ENCODE measurements at places on chromosomes 2 and 18.

DNA sequence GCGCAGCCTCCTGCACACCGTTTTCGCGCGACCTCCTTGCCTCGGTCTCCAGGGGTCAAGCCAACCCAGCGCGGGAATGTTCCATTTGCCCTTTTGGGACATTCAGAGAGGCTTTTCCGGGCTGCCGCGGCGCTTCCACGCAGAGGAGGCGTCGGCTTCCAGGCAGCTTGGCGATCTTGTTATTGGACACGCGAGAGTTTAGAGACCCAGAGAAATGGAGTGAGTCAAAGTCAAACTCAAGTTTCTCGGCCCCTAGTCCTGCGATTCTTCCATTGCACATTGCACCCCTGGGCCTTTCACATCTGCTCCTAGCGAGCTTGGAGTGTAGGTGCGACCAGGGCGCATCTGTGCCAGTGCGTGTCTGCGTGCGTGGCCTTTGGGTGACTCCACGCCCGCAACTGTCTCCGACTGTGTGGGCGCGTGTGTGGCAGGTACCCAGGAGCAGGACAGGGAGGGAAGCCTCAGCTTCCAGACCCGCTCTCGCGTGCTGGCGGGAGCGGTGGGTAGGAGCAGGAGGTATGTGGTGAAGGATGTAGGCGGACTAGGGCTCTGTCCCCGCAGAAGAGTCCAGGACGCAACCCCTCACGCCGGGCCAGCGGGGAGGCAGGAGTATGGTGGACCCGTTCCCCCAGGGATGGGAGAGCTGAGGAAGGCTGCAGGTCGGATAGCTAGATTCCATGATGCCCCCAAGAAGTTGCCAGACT lies 13.5 kb downstream of the SIX3 start:
- no peak for DNase-seq

DNA sequence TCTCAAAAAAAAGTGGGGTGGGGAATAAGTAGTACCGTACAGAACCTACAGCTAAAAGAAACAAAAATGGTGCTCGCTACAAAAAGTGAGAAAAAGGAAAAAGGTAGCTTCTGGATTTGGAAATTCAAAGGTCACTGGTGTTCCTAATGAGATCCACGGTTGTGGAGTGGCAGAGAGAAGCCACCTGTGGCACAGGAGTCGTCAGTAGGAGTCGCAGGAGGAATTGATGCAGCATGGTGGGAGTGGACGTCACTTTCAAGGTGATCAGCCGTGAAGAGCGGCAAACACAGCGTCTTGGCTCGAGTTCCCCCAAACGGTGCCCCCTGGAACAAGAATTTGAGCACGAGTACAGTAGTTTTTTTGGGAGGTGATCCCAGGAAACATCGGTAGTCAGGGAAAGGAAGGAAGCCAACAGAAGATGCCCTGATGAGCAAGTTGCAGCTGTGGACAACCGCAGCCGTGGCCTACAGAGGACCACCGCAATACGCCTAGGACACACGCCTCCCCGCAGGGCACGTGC lies 1.4 kb upstream of the TTL start:
- DNase-seq: no peak

DNA sequence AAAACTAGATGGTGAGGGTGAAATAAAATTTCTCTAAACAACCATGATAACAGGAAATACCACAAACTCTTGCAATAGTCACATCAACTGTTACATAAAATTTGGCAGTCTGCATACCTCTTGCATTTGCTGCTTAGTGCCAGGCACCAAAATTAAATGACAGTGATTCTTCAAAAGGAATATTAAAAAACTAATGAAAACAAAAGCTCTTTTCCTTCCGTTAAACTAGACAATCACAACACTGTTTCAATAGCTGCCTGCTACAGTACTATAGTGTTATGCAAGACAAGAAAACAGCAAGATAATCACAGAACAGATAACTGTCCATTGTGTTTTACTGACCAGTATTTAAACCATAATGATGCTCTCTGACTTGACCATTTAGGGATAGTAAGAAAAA lies 239.0 kb upstream of the SMAD7 start:
- no peak for DNase-seq

DNA sequence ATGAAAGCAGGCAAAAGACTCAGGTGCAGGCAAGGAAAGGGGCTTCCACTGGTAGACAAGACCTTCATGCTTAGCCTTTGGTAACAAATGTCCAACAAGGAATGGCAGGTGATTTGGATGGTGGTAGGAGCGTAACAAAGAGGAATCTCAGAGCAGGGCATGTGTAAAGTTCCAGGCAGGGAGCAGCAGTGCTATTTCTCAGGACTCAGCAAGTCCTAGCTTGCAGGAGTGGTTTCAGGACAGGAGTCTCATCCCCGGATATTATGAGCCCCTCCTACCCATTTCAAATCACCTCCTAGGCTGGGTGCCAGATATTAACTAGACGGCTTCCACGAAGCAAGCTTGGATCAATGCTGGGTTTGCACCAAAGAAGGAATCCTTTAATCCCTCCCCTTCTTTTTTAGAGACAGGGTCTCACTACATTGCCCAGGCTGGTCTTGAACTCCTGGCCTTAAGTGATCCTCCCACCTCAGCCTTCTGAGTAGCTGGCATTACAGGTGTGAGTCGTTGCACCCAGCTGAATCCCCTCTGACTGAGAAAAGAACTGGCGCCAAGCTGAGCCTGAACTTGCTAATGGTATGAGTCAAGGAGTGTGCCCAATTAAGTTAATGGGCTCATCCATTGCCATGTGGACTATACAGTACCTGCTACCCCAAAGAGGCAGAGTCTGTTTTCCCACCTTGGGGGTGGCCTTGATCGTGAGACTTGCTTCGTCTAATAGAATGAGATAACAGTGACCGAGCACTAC lies 190.3 kb downstream of the ARL4C start:
- DNase-seq: no peak

GRCh38 chr2:146814971-146815370 lies 1029.9 kb upstream of the ACVR2A start:
- DNase-seq: no peak

DNA sequence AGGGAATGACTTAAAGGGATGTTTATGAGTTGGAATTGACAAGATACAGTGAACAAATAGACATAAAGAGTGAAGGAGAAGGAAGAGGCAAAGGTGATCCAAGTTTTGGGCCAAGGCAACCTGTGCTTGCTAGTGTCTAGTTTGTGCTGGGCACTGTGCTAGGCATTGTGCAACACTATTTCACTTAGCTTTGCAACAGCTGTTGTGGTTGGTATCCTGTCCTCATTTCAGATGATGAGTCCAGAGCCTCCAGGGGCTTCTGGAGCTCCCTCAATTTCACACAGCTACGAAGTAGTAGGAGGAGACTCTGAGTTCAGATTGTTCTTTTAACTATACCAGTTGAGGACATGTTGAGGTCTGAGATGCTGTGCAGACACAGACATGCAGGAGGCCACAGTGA lies 18.1 kb upstream of the LOXHD1 start:
- DNase-seq: no peak

- no peak for DNase-seq
Measured at GRCh38 chr2:45786836-45787357, 135.4 kb downstream of the PRKCE start.

- DNase-seq: no peak
Measured at GRCh38 chr2:140841141-140841540, 1289.7 kb downstream of the LRP1B start.

GRCh38 chr2:13686262-13686661 lies 946.3 kb upstream of the LRATD1 start:
- no peak for DNase-seq

DNA sequence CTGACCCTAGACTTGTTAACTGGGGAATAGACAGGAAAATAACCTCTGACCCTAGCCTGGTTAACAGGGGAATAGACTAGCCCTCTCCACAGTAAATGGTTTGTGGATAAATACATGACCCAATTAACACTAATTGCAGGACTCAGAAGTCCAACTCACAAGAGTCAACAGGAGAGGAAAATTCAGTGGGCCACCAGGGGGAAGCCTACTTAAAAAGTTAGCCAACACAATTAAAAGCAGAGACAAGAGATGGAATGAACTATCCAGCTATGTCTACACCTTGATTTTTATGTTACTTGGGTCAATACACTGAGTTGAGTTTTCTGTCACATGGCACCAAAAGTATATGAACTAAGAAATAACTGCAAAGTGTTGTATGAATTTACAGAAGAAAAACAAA lies 158.8 kb upstream of the SLC39A10 start:
- DNase-seq: no peak

- DNase-seq: no peak
Measured at GRCh38 chr18:12515550-12515949, 107.8 kb downstream of the PRELID3A start.

GRCh38 chr18:42936289-42936688 lies 179.2 kb downstream of the RIT2 start:
- DNase-seq: no peak

- DNase-seq: no peak
Measured at GRCh38 chr2:235216901-235217300, 265.1 kb downstream of the SH3BP4 start.

GRCh38 chr18:75377258-75377657 lies 50.2 kb downstream of the SMIM21 start:
- DNase-seq: no peak

GRCh38 chr2:228016402-228016801 lies 145.0 kb downstream of the DAW1 start:
- no peak for DNase-seq

GRCh38 chr2:68225119-68225632 lies 27.2 kb downstream of the PPP3R1 start:
- no peak for DNase-seq

DNA sequence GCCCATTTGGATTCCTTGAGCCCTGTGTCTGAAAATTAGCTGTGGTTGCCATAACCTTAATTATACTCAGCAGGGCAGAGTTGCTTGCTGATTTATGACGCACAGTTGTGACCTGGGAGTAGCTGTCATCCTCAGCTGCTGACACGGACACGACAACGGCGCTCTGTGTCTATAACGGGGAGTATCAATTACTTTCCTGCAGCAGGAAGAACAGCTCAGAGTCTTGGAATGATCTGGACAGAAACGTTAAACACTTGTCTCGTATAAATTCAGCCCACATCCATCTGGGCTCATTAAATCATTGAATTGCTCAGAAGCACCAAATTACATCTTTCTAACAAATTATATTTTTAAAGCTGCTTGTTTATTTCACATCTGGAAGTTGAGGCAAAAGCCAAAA lies 116.3 kb downstream of the SEPTIN10 start:
- no peak for DNase-seq

DNA sequence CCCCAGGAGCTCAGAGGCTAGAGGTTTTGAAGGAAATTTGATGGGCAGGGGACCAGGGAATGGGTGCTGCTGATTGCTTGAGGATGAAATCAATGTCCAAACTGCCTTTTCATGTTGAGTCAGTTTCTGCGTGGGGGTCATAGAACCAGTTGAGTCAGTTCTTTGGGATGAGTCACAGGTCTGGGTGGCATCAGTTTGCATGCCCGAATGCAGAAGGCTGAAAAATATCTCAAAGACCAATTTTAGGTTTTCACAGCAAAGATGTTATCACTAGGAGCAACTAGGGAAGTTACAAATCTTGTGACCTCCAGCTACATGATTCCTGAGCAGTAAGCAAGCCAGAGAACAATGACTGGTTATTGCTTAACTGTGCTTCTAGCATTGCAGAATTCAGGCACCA lies 1135.1 kb upstream of the CRIM1 start:
- DNase-seq: no peak
